Forelimb muscle (tissue), 1 donor: ENCODE measurements at places on chromosomes 13 and 19.

DNA sequence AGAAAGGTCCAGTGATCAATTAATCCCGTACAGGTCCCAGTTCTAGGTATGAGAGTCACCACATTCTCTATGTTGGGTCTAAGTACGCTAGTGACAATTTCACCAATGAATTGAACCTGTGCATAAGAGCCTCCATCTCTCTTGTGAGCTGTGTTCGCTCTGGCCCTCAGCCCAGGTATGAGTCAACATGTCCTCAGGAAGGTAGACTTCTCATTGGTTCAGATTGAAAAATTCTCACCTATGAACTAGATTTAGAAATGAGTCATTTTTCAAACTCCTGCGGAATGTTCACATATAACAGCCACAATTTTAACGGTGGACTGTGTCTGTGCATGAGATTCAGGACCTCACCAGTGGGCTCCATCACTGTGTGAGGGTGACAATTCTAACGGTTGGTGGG, 12.7 kb upstream of the ZNF43 start:
- DNase-seq: no peak

- no peak for DNase-seq
These were observed 80.3 kb upstream of the ARHGEF7 start for GRCh38 chr13:111034811-111035210.

DNA sequence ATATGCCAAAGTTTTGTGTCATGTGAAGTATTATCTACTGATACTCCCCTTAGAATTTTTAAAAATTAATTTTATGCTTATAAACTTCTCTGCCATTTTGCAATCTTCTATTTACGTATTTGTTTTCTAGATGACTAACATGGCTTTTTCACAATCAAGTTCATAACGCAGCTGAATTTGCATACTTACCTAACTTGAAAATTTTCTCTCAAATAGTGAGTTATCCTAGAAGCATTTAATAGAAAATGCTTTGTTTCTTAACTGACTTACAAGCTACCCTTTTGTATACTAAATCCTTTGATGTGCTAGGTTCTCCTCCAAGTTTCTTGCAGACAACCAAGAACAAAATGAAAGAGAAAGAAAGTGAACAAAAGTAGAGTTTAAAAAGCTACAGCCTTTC, 683.5 kb downstream of the LIG4 start:
- no peak for DNase-seq

GRCh38 chr13:50133358-50133953, 118.2 kb downstream of the KCNRG start:
- no peak for DNase-seq

DNA sequence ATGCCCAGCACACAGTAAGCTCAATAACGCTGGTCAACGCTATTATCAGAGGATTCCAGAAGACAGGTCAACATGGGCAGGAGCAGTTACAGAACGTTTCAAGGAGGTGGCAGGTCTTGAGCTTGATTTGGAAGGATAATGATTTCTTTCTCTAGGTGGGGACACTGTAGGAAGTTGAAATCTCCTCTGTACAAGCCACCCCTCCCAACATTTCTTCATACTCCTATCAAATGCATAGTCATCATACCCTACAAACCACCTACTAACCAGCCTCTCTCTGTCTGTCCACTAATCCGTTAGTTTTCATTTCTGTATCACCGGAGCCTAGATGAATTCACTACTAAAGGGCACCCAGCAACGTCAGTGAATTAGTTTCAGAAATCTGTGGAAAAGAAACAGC, 1.3 kb downstream of the ATP7B start:
- DNase-seq: no peak

DNA sequence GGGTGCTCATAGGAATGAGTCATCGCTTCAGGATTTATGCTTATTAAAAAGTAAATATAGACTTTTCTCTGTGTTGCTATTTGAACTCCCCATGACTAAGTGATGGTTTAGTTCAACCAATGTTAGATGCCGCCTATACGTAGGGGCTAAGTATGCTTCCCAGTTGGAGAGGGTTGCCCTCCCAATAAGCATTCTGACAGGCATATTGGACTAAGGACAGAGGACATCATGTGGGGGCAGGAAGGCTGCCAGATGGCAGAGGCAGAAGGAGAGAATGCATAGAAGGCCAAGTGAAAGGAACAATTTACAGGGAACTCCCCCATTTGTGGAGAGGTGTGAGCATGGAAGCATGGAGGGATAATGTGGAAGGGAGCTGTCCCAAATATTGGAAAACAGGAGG, 318.4 kb upstream of the OBI1 start:
- no peak for DNase-seq

- DNase-seq: no peak
These were observed 1236.8 kb upstream of the SPRY2 start for GRCh38 chr13:81577601-81578195.

GRCh38 chr19:42091742-42092141, 15.8 kb downstream of the ZNF574 start:
- no peak for DNase-seq

GRCh38 chr13:70959035-70959775, 851.0 kb upstream of the KLHL1 start:
- DNase-seq: no peak

DNA sequence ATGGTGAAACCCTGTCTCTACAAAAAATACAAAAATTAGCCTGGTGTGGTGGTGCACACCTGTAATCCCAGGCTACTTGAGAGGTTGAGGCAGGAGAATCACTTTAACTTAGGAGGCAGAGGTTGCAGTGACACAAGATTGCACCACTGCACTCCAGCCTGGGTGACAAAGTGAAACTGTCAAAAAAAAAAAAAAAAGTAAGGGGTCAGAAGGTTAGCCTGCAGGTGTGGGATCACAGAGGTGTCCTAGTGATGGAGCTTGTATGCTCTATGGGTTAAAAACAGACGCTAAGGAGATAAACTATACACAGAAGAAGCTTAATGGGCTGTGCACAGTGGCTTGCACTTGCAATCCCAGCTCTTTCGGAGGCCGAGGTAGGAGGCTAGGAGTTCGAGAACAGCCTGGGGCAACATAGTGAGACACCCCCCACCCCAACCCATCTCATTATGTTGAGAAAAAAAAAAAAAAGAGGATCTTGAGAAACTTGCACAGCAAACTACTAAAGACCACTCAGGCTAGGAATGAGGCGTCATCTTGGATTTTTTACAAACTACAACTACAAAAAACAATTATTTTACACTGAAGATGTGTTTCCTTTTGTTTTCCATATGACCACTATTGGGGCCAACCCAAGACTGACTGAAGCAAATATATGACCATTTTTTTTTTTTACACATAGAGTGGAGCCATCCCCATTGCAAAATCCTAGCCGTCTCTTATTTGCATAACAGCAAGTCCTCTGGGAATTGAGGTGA, 7.9 kb downstream of the FOSB start:
- no peak for DNase-seq

DNA sequence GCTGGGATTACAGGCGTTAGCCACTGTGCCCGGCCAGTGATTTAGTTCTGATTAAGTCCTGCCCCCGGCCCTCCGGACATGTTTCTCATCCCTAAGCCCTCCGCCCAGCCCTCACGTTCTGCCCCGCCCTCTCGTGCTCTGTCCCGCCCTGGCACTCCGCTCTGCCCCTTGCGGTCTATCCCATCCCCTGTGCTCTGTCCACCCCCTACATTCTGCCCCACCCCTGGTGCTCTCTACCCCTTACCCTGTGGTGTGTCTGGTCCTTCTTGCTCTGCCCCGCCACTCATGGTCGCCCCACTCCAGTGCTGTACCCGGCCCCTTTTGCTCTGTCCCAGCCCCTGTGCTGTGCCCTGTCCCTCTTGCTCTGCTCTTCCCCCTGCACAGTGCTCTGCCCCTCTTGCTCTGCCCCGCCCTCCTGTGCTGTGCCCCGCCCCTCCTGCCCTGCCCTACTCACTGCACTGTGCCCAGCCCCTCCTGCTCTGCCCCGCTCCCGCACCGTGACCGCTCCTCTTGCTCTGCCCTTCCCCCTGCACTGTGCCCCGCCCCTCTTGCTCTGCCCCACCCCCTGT, 3.0 kb downstream of the GTPBP3 start:
- DNase-seq: no peak

DNA sequence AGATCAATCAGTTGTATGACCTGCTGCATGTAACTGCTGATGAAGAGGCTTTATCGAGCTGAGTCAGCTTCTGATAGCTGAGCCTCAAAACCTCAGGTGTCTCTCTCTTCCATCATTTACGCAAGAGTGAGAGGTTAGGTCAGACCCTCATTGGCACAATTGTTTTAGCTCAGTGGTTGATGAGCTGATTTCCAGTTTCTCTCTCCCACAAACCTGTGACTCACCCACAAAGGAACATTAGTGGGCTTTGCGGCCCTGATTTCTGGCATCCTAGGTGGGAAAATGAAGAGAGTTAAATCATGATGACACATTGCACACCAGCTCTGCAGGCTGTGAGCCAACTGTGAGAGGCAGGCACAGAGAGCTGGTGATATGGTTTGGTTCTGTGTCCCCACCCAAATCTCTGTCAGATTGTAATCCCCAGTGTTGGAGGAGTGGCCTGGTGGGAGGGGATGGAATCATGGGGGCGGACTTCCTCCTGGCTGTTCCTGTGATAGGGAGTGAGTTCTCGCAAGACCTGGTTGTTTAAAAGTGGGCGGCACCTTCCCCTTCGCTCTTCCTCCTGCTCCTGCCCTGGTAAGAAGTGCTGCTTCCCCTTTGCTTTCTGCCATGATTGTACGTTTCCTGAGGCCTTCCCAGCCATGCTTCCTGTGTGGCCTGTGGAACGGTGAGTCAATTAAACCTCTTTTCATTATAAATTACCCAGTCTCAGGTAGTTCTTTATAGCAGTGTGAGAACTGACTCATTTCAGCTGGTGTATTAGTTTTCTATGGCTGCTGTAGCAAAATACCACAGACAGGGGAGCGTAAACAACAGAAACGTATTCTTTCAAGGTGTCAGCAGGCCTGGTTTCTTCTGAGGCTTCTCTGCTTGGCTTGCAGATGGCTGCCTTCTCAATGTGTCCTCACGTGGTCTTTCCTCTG, 33.5 kb upstream of the TMTC4 start:
- DNase-seq: no peak

DNA sequence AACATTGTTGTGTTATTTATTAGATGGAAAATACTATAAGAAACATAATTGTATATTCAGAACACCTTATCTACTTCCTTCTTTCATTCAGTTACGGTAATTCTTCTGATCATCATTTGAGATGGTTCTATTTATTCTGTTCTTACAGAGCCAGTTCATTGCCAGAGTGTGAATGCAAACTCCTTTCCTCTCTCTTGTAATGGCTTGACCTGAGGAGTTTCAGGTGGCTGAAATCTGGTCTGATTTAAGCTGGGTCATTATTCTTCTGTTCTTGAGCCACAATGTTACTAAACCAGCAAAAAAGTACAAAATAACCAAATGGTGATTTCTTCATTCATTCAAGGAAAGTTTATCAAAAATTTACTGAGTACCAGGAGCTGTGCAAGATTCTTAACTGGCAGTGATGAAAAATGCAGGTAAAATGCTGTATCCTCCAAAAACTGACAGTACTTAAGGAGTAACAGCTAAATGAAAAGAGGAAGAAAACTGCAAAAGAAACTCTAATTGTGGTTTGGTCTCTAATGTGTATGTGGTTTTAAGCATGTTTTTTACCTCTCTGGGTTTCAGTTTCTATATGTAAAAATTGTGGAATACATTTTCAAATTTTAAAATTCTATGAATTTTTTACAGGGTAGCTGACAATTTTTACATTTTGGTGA, 182.4 kb upstream of the UFM1 start:
- no peak for DNase-seq

- no peak for DNase-seq
These were observed 4.5 kb upstream of the ADGRE2 start for GRCh38 chr19:14782626-14783409.

GRCh38 chr13:27375686-27376326, 48.6 kb upstream of the GTF3A start:
- peak; percentile 13 for DNase-seq

GRCh38 chr19:15815306-15815705, at the start of gene OR10H1:
TSS of gene OR10H1 (minus strand) at chr19:15815664. CDS start at chr19:15808037, 7,627 bp downstream.
- no peak for DNase-seq

DNA sequence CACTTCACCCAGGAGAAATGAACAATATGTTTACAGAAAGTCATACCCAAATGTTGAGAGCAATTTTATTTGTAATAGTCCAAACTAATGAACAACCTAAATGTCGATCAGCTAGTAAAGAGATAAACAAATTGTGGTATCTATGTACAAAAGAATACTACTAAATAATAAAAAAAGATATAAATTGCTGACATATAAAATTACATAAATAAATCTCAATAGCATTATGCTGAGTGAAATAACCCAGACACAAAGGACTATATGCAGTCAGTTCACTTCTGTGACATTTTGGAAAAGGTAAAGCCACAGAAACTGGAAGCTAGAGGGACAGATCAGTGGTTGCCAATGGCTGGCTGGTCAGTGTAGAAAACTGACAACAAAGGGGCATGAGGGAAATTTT, 346.0 kb upstream of the PCDH20 start:
- no peak for DNase-seq

- no peak for DNase-seq
These were observed 82.0 kb downstream of the SIPA1L3 start for GRCh38 chr19:37988758-37989635.

DNA sequence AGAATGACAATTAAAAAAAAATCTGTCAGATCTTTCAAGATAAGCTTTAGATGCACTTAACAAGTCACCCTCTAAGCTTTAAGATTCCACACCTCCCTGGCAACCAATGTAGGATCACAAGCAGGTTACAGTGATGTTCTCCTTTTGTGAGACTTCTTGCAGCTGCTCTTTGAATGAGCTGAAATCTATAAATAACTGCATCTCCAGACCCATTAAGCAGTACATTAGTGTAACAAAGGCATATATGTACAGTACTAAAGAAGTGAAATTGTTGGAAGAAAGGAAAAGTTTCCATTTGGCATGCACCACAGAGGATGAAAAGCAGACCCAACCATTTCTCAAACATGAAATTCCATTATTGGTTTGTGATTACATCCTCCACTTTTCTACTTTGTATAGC, 364.7 kb downstream of the ENOX1 start:
- peak; percentile 6 for DNase-seq

GRCh38 chr19:7873304-7874075, 700 bp downstream of the PRR36 start:
- DNase-seq: no peak
